ENCODE measurements at places on chromosomes 2 and 18. TPM values are rescaled to one million over a fixed set of nuclear protein-coding genes. Genes with fewer than 3 reads are reported as not detected.

PSMA8 gene
- total RNA-seq: not detected

ABCB11 gene
- 0.03 TPM for total RNA-seq

CCDC142 gene
- total RNA-seq: 8.0 TPM

SOX11 gene
- total RNA-seq: 2.8 TPM

HRH4 gene
- 0.08 TPM for total RNA-seq

OTOS gene
- total RNA-seq: not detected

MITD1 gene
- total RNA-seq: 11.4 TPM

EMX1 gene
- total RNA-seq: not detected

ALKAL2 gene
- total RNA-seq: 2.7 TPM

CNTNAP5 gene
- not detected for total RNA-seq

TSPYL6 gene
- total RNA-seq: 0.11 TPM

ASXL3 gene
- 6.1 TPM for total RNA-seq

SH3RF3 gene
- total RNA-seq: 11.2 TPM

SPR gene
- 35.4 TPM for total RNA-seq

PTPRM gene
- 132 TPM for total RNA-seq

CENPA gene
- total RNA-seq: not detected

GULP1 gene
- 5.1 TPM for total RNA-seq

GNAL gene
- 1.1 TPM for total RNA-seq

LOXHD1 gene
- total RNA-seq: 0.48 TPM

DLGAP1 gene
- 6.5 TPM for total RNA-seq

RNF152 gene
- 10.2 TPM for total RNA-seq

TMEM18 gene
- 8.8 TPM for total RNA-seq

PROM2 gene
- total RNA-seq: 0.83 TPM

CHST9 gene
- not detected for total RNA-seq

FSHR gene
- not detected for total RNA-seq

SPEG gene
- total RNA-seq: 199 TPM

CCDC178 gene
- 0.27 TPM for total RNA-seq

SERPINB12 gene
- not detected for total RNA-seq

CXCR1 gene
- 1.9 TPM for total RNA-seq

GRP gene
- not detected for total RNA-seq

PLB1 gene
- 2.0 TPM for total RNA-seq

KCNG2 gene
- 0.32 TPM for total RNA-seq

PJVK gene
- 1.6 TPM for total RNA-seq

COLEC12 gene
- 5.5 TPM for total RNA-seq

CAD gene
- total RNA-seq: 11.0 TPM

LCT gene
- not detected for total RNA-seq

LYPD6 gene
- 0.16 TPM for total RNA-seq

DAW1 gene
- not detected for total RNA-seq

PRSS56 gene
- total RNA-seq: not detected

EIPR1 gene
- 10.5 TPM for total RNA-seq

SCG2 gene
- 0.97 TPM for total RNA-seq

AFF3 gene
- total RNA-seq: 6.7 TPM

DNAH6 gene
- total RNA-seq: 0.22 TPM

Measured in cardiac septum (tissue), 1 donor.